ENCODE measurements at places on chromosomes 1 and 21. TPM values are rescaled to one million over a fixed set of nuclear protein-coding genes. Genes with fewer than 3 reads are reported as not detected.

Gene OR14K1
- total RNA-seq, result not detected

Gene ATP1A4
- 1.2 TPM for total RNA-seq

DNA sequence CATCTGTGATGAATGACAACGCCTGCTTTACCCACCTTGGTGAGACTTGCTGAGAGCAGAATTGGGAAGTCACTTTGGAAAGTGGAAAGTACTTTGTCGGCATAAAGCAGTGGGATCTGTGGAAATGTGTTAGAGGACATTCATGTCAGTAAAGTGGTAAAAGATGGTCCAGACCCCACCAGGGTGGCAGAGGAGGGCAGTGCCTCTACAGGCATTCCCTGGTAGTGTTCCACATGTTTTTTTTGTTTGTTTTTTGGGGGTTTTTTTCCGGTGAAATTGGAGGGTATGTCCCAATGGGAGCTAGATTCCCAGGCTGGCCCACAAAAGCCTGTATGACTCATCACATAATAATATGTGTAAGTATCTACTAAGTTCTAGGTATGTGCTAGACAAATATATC lies 80.6 kb downstream of the ELAVL4 start:
- DNase-seq, result no peak

- peak; percentile 92 for DNase-seq
Observed at GRCh38 chr1:26275580-26276431, 4.1 kb upstream of the SH3BGRL3 start.

DNA sequence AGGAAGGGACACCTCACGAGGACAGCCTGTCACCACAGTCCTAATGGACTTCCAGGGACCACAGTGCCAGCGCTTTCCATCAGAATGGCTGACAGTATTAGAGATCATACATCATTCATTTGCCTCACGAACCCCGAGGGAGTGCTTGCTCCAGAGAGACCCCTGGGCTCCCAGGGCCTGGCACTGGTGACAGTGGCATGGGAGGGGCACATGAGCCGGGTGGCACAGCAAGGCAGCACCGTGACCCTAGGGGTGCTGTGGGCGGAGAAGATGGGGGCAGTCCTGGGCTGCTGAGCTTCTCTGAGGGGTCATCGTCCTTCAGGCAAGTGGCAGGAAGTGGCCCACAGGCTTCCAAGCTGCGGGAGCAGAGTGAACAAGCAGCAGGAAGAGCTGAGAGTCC lies 16.4 kb upstream of the TSPEAR start:
- peak; percentile 33 for DNase-seq

- no peak for DNase-seq
Observed at GRCh38 chr1:236663934-236664333, 22.4 kb upstream of the ACTN2 start.

Gene FCRLA
- total RNA-seq, result 0.49 TPM

GRCh38 chr1:223245411-223245810 lies 102.4 kb upstream of the TLR5 start:
- no peak for DNase-seq

Gene CHI3L1
- total RNA-seq, result 37.0 TPM

Gene MATN1
- total RNA-seq, result 0.18 TPM

GRCh38 chr21:44425307-44425894 lies 29.9 kb upstream of the LRRC3 start:
- DNase-seq, result peak; percentile 49

GRCh38 chr1:220957233-220957605 lies 78.0 kb downstream of the HLX start:
- no peak for DNase-seq

- no peak for DNase-seq
Observed at GRCh38 chr21:41170859-41171609, 3.1 kb downstream of the BACE2 start.

- no peak for DNase-seq
Observed at GRCh38 chr1:29425631-29426030, 189.3 kb downstream of the PTPRU start.

GRCh38 chr1:153567621-153568366 lies 2.1 kb upstream of the S100A2 start:
- DNase-seq, result peak; percentile 58

DNA sequence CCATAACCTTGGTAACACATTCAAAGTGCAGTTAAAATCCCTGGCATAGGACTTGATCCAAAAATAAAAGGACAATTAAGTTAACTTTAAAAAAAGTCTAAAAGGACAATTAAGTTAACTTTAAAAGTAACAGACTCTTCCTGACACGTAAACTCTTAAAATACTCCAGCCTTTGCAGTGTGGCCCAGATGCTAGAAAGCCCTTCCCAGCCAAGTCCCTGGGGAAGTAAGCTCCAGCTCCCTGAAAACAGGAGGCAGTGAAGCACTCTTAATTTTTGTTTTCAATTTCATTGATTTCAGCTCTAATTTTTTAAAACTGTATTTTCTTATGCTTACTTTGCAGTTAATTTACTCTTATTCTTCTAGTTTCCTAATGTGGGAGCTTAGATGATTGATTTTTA lies 5.1 kb upstream of the AIM2 start:
- DNase-seq, result no peak

DNA sequence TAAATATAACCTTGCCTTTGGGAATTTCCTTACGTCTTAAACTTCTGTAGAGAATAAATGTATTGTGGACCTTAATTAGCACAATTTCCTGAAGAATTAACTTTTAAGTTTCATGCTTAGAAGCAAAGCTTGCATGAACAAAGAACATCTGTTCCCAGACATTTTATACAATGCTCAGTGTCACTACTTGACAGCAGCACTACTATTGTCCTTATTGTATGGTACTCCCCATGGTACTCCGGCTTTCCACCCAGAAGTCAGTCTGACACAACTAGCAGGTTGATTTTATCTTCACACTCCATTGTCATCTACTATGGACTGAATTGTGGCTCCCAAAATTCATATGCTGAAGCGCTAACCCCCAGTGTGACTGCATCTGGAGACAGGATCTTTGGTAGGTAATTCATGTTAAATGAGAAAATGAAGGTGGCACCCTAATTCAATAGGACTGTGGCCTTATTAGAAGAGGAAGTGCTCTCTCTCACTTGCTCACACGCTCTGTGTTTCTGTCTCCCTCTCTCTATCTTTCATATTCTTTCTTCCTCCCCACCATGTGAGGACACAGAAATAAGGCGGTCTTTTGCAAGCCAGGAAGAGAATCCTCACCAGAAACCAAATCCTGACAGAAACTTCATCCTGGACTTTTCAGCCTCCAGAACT lies 10.7 kb upstream of the OR2B11 start:
- DNase-seq, result no peak

DNA sequence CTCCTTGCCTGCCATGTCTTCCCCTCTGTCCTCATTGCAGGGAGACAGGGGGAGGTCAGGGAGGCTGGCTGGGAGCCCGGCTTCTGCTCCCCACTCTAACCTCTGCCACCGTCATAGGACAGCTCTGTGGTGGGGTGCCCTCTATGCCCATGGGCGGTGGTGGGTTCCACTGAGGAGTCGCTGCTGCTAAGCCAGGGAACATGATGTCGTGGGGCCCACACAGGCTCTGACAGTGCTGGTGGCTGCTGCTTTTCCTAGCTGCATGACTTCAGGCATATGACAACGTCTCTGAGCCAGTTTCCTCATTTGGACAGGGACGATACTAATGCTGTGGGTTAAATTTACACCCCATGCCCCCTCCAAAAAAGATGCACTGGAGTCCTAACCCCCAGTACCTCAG lies 14.7 kb downstream of the KCNA10 start:
- no peak for DNase-seq

- no peak for DNase-seq
Observed at GRCh38 chr1:110542725-110543124, 23.8 kb upstream of the KCNA10 start.
